ENCODE measurements at places on chromosomes 16 and 17. TPM values are rescaled to one million over a fixed set of nuclear protein-coding genes. Genes with fewer than 3 reads are reported as not detected.
A peak's percentile ranks its signal among the peaks of the same experiment; 100 is the strongest.

Gene BIRC5
- 66.4 TPM for polyA plus RNA-seq

DNA sequence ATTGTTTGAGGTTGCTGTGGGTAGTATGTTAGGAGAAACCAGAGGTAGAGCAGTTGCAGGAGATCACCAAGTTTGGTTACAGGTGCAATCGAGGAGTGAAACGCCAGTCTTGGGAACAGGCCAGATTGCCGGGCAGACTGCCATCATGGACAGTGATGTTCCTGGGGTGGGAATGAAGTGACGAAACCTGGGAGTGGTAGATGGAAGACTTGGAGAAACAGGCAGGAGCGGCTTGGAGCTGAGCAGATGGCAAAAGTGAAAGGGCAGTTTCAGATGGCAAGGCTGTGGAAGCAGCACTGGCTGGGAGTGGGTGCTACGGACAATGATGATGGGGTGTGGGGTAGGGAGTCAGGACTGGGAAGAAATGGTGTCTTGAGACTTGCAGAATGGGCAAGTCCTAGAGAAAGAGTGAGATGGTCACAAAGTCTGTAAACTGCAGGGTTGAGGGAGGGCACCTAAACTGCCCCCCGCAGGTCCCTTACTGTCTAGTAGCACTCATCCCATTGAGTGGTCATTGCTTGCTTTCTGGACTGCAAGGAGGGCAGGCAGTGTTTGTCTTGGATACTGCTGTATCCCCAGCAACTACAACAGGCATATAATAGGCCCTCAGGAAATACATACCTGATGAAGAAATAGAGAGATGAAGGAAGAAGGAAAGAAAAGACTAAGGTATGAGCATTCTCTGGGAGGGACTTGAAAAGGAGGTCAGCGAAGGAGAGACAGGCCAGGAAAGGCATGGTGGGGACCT lies 29.5 kb upstream of the ULK2 start:
- peak; percentile 4 for DNase-seq

DNA sequence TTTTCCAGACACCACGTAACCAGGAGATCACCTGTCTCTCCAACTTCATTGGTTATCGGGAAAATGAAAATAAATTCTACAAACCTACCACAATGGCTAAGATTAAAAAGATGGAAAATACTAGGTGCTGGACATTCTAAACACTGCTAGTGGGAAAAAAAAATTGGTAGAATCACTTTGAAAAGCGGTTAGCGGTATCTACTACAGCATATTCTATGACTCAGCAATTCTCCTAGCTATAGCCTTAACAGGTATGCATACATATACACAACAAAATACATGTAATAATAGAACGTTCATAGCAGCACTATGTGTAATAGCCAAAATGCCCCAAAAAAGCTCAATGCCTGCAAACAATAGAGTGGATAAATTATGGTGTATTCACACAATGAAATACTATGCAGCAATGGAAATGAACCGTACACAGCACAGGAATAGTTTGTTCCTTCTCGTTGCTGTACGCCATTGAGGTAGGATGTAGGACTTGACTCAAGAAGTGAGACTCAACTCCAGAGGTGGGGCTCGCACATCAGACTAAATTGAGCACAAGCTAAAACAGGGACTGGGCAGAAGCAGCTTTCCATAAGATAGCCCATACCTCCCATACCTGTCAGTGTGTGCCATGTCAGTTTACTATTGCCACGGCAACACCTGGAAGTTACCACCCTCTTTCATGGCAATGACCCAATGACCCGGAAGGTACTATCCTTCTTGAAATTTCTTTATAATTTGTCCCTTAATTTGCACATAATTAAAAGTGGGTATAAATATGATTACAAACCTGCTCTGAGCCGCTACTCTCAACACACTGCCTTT lies 44.8 kb downstream of the RNF157 start:
- no peak for DNase-seq

DNA sequence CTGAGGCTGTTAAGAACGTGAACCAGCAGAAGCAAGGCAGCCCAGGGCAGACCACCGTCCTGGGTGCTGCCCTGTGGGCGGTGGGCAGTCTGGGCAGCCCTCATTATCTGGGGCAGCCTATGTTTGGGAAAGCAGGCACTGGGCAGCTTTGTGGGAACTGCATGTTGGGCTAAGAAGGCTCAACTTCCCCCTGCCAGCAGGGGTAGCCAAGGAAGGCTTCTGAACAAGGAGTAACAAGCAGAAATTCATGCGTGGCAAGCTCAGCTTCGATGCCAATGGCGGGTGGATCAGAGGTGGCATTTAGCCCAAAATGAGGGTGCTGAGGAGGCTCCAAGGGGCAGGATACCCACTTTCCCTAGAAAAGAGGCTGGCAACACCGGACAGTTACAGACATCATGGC lies 42.7 kb upstream of the METRNL start:
- no peak for DNase-seq

DNA sequence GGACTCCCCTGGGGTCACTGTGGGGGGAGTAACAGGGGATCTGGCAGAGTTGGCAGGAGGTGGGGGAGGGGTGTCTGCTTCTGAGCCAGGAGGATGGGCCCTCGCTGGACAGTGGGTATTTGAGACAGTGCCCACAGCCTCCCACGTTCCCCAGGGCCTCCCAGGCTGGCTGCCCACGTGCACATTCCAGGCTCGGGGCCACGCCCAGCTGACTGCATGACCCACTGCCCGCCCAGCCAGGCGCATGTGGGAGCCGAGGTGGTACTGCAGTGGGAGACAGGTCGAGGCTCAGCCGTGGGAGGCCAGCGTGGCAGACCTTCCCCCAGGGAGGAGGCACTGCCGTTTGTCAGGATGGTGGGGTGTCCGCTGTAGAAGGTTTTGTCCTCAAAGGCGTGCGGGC lies 38.8 kb downstream of the BAHCC1 start:
- DNase-seq, result no peak

GRCh38 chr17:36463916-36464764 lies 22.3 kb upstream of the ZNHIT3 start:
- peak; percentile 71 for DNase-seq

DNA sequence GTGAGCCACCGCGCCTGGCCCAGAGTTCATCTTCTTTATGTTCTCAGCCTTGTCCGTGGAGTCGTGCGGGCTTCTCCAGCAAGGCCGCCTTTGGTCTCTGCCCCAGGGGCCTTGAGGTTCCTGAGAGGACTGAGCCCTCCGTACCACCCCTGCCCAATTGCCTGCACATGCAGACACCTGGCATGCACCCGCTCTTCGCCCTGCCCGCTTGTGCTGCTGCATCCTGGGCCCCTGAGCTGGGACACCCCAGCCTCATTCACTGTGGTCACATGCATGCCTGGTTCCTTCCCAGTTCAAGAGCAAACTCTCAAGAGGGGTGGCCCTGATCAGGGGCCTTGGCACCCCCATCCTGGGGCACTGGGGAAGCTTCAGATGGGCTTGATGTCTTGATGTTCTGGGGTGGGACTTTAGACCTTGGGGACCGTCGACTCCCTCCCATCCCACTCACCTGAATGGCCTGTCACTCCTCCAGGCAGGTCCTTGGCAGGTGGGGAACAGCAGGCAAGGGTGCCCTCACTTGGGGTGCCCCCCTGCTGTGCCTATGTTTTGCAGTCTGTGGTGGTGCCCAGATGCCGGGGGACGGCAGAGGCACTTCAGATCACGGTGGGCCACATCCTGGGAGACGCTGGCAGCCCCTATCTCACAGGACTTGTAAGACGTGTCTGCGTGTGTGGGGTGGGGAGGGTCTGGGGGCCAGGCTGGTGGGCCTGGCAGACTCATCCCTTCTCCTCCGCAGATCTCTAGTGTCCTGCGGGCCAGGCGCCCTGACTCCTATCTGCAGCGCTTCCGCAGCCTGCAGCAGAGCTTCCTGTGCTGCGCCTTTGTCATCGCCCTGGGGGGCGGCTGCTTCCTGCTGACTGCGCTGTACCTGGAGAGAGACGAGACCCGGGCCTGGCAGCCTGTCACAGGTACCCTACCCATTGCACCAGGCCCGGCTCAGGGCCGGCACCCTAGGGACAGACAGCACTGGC lies 12.7 kb upstream of the SPNS2 start:
- DNase-seq, result no peak

Gene SSTR5
- not detected for polyA plus RNA-seq

- no peak for DNase-seq
Measured at GRCh38 chr17:2697611-2698162, 13.9 kb downstream of the CLUH start.

DNA sequence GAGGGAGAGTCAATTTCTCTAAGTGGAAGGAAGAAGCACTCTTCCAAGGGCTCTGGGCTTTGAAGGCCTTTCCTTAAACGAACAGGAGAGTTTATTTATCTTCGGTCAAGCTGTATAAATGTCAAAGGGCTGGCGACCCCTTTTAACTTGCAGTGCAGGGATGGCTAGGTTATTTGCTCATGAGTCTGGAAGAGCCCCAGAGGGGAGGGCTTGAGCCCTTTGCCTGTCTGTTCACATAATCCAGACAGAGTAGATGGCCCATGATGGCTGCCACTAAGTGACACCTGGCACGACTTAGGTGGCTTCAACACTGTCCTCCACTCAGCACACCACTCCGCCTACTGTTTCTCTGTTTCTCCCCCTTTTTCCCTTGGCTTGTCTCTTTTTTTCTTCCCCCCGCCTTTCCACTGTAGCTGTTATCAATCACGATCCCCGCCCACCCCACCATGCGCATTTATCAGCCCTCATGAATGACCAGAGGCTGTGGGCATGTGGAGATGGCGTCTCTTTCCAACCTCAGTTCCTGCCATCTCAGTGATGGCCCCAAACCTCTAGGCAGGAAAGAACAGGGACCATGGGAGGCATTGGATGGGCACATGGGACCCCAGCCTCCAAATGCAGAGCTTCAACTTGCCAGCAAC lies 408.7 kb upstream of the TNRC6C start:
- DNase-seq, result no peak

GRCh38 chr17:51995797-51996403 lies 162.6 kb downstream of the CA10 start:
- DNase-seq, result no peak

- DNase-seq, result no peak
Measured at GRCh38 chr16:31529108-31529936, 1.6 kb downstream of the AHSP start.

DNA sequence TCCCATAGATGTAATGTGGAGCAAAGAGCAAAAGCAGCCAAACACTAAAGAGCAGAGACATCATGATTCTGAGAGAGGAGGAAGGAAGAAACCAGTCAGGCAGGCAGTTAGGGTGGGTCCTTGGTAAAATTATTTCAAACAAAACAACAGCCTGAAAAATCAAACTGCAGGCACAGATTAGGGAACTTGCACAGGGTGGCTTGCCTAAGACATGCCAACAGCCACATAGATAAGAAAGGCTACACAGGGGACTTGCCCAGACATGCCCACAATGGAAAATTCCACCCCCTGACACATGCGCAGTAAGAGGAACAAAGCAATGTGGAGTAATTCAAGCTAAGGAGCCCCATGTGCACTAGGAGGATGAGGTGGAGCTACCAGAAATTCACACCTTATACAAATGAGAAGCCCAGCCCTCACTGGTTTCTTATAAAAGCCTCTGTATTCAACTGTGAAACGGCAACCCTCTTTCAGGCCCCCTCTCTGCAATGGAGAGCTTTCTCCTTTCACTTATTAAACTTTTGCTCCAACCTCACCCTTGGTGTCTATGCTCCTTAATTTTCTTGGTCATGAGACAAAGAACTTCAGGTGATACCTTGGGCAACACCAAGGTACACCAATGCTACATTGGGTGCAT lies 7.3 kb upstream of the GAS7 start:
- DNase-seq, result no peak

Gene GLTPD2
- not detected for polyA plus RNA-seq

DNA sequence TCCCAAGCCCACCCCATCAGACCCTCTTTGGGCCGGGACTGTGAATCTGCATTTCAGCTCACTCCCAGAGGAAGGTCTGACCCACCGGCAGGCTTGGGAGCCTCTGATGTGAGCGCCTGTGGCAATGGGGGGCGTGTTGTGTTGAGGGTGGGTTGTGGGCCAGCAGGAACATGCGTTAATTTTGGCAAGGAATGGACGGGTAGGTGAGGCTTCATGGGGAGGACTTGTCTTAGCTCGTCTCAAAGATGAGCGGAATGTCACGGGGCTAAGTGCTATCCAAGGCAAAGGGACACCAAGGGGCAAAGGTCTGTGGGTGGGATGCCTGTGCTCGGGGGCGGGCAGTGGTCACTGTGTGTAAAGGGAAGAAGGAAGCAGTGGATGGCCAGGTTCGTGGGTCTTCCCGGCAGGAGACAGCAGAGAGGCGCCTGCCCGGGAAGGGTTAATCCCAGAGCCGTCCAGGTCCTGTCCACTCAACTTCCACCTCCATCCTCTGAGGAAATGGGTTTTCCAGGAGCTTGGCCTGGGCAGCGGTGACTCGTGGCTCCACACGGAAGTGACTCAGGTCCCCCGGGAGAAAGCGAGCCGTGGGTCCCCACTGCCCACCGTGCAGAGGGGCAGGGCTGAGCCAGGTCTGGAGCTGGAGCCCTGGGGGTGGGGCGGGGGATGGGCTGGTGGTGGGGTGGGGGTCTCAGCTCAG lies 17.4 kb downstream of the ADGRG1 start:
- no peak for DNase-seq

Gene MFSD6L
- polyA plus RNA-seq, result not detected

DNA sequence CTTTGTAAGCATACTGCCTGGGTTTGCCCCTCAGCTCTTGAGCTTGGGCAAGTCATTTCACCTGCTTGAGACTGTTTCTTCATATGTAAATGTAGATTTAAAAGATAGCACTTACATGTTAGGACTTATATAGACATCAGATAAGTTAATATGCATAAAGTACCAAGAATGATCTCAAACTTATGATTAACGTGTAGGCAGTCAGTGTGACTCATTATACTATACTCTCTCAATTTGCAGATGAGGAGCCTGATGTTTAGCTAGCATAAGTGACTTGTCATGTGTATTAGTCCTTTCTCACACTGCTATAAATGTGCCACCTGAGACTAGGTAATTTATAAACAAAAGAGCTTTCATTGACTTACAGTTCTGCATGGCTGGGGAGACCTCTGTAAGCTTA lies 690.5 kb downstream of the KCNJ2 start:
- no peak for DNase-seq

Gene KRT17
- 16.0 TPM for polyA plus RNA-seq

DNA sequence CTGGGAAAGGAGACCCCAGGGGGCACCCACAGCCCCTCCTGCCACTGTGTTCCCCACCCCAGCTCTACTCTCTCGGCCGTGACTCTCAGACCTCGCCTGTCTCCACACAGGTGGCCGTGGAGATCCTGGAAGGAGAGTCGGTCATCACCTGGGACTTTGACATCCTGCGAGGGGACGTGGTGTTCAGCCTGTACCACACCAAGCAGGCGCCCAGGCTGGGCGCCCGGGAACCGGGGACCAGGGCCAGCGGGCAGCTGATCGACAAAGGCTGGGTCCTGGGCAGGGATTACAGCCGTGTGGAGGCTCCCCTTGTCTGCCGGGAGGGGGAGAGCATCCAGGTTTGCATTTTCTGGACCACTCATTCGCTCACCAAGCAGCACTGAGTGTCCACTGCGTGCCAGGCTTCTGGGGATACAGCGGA lies 25.4 kb downstream of the NAGPA start:
- DNase-seq, result no peak

Data from brain (organoid and tissue), 16 donors.